Naive thymus-derived CD8-positive, alpha-beta T cell (primary cell): ENCODE measurements at places on chromosomes 2 and 18. TPM values are rescaled to one million over a fixed set of nuclear protein-coding genes. Genes with fewer than 3 reads are reported as not detected.

The FAM228A gene
- total RNA-seq, result 1.2 TPM

- H3K4me3 ChIP-seq, result no peak overlapping the region
- DNase-seq, result no peak
- no peak overlapping the region for H3K27ac ChIP-seq
Observed at GRCh38 chr2:221810245-221810644, 238.1 kb upstream of the EPHA4 start.

DNA sequence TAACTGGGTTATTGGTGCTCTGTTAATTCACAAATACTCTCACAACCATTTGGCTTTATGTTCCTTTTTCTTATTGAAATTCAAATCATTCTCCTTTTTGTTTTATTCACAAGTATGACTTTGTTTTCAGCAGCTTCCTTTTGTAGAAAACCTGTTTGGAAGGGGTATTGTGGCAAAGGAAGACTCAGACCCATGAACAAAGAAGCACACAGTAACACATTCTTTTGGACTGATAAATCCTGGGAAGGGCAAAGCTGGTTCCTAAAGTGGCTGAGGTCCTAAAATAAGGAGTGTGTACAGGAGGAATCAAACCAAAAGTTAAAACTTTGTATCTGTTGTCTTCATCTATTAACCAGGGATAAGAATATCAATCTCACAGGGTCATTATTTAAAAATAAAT is 374.7 kb upstream of the FIGN start:
- H3K27me3 ChIP-seq, result no peaks in the 10 kb centered on the region
- H3K36me3 ChIP-seq, result no peaks in the 10 kb centered on the region
- no peak overlapping the region for H3K4me3 ChIP-seq
- H3K4me1 ChIP-seq, result no peaks in the 10 kb centered on the region
- no peak for DNase-seq

DNA sequence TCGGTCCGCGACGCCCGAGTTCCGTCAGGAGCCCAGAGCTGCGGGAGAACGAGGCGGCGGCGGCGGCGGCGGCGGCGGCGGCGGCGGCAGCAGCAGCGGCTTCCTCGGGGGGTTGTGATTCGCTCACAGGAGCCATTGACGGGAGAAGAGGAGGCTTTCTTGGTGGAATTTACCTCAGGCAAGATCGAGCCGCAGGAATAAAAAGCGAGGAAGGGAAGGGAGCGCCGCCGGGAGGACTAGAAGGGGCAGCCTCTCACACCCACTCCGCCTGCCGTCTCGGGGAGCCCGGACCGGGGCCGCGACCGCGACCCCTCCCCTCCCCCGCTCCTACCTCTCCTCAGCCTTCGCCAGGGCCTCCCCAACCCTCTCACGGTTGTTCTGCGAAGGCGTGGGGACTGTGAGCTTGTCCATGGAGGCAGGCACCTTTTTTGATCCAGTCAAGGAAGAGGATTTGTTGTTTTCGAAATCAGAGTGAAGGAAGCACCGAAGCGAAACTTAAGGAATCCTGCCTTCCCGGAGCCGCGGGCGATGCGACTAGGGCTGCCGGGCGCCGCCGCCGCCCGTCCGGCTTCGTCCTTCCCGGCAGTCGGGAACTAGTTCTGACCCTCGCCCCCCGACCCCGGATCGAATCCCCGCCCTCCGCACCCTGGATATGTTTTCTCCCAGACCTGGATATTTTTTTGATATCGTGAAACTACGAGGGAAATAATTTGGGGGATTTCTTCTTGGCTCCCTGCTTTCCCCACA is 506 bp downstream of the BMPR2 start:
- peak overlapping the region; percentile 95 for H3K27ac ChIP-seq
- H3K4me3 ChIP-seq, result peak overlapping the region; percentile 98
- H3K4me1 ChIP-seq, result peaks cover 43% of the 10 kb centered on the region
- peak; percentile 65 for DNase-seq
- no peaks in the 10 kb centered on the region for H3K36me3 ChIP-seq
- H3K27me3 ChIP-seq, result no peaks in the 10 kb centered on the region

DNA sequence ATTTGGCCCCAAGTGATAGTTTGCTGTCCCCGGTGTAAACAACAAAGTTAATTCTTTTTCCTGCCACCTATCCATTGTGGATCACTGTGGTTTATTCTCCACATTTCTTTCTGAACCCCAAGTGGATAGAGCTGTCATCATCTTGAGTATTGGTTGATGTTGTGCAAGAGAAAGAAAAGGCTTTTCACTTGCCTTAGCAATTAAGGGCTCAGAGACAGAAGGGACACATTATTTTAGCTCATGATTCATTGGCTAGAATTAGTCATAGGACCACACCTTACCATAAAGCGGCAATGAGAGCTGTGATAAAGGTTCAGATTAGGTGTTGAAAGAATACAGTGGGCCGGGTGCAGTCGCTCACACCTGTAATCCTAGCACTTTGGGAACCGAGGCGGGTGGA is 442.1 kb upstream of the DCC start:
- no peak for DNase-seq
- H3K4me3 ChIP-seq, result no peak overlapping the region
- no peaks in the 10 kb centered on the region for H3K4me1 ChIP-seq
- H3K27me3 ChIP-seq, result peaks cover 9% of the 10 kb centered on the region
- no peaks in the 10 kb centered on the region for H3K36me3 ChIP-seq
- H3K27ac ChIP-seq, result no peak overlapping the region

DNA sequence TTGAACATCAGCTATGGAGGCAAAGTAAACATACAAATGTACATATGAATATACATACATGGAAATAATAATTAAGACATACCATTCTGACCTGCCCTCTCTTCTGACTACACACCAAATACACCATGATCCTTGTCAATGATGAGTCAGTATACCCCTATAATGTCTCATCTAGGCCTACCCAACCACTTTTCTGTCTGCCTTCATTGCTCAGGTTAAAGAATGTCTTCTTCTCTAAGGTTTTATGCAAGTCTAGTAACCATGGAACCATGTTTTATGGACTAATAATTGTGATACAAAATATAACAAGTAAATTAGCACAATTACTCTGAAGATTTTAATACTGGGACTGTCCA is 128.7 kb downstream of the NCKAP5 start:
- no peak overlapping the region for H3K4me3 ChIP-seq
- no peaks in the 10 kb centered on the region for H3K36me3 ChIP-seq
- peaks cover 5% of the 10 kb centered on the region for H3K27me3 ChIP-seq
- no peak overlapping the region for H3K27ac ChIP-seq
- H3K4me1 ChIP-seq, result no peaks in the 10 kb centered on the region

GRCh38 chr2:36035137-36035536 is 320.4 kb upstream of the CRIM1 start:
- H3K4me1 ChIP-seq, result no peaks in the 10 kb centered on the region
- peaks cover 3% of the 10 kb centered on the region for H3K27me3 ChIP-seq
- no peak for DNase-seq
- no peak overlapping the region for H3K27ac ChIP-seq
- no peaks in the 10 kb centered on the region for H3K36me3 ChIP-seq

The KCNG2 gene
- not detected for total RNA-seq
